ENCODE measurements at places on chromosomes 13 and 19.

DNA sequence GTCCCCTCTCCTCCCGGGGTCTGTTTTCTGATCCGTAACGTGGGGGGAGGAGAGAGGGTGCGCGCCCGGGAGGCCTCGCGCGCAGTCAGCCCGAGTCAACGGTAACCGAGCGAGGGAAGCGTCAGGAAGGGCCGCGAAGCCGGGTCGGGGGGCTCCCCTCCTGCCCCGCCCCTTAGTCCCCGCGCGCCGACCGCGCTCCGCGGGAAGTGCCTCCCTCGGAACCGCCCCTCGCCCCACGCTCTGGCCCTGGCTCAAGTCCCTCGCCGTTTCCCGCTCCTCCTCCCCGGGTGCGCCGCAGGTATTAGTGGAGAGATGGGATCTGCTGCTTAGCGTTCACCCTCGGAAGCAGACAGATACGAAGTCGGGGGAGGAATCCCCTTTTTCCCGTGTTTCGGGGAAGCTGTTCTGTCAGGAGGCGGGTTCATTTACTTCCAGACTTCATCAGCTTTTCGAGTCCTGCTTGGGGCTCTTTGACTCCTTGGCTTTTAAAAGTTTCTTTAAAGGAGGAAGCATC, 770 bp downstream of the HNRNPM start:
- DNase-seq: no peak

GRCh38 chr13:51153527-51153926, 42.5 kb upstream of the C13orf42 start:
- DNase-seq: no peak

GRCh38 chr13:103039183-103039582, 27.0 kb downstream of the SLC10A2 start:
- DNase-seq: no peak

- no peak for DNase-seq
These were observed 1.4 kb downstream of the BRD4 start for GRCh38 chr19:15330801-15331418.

DNA sequence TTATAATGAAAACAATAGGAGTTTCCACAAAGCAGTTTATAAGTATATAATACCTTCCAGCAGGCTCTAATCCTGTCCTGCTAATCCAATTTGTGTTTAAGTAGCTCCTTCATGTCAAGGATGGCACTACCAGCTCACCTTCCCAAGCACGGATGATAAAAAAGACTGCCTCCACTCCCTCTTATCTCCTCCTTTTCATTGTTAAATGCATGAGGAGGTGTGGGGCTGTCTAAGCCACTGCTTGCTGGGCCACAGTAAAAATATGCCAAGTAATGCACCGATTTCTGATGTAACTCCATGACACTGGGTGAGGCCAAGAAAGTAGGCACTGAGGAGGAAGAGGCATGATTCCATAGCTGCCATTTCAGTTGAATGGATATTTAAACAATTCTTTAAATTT, 193.1 kb downstream of the ZIC5 start:
- no peak for DNase-seq

DNA sequence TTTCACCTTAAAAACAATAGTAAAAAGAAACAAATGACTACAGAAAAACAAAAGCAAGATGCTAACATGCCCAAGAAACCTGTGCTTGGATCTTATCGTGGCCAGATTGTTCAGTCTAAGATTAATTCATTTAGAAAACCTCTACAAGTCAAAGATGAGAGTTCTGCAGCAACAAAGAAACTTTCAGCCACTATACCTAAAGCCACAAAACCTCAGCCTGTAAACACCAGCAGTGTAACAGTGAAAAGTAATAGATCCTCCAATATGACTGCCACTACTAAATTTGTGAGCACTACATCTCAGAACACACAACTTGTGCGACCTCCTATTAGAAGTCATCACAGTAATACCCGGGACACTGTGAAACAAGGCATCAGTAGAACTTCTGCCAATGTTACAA, 6.0 kb downstream of the CKAP2 start:
- no peak for DNase-seq

DNA sequence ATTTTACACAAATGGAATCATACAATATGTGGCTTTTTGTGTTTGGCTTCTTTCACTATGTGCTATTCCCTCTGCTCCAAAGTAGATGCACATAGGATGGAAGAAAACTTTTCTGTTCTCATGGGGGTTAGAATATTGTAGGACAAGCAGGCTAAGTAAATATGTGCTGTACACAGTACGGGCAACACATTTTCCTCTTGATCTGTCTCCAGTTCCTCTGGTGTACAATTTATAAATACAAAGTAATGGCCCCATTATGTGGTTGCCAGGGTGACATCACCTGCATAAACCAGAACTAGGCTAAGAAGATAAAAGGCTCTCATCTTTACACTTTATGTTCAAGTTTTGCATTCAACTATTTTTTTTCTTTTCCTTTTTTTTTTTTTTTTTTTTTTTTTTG, 41.0 kb upstream of the SOX21 start:
- DNase-seq: peak; percentile 79

GRCh38 chr13:110450016-110450900, 111.3 kb downstream of the RAB20 start:
- DNase-seq: no peak

- DNase-seq: no peak
These were observed 20.9 kb downstream of the VAV1 start for GRCh38 chr19:6793411-6793810.

- DNase-seq: no peak
These were observed 40.5 kb upstream of the GAS6 start for GRCh38 chr13:113904411-113904810.

GRCh38 chr19:13396250-13397080, 109.8 kb downstream of the CACNA1A start:
- DNase-seq: no peak

DNA sequence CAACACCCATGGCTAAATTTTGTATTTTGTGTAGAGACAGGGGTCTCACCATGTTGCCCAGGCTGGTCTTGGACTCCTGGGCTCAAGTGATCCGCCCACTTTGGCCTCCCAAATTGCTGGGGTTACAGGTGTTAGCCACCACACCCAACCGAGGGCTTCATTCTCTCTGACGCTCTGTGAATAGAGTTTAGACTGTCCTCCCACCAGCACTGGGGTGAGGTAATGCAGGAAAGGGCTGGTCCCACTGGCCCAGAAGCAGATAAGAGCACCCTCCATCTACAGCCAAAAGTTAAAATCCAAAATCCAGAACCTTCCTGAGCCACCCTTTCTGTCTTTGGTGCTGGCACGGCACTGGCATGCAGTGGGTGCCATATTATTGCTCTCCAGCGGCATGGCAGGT, 31.8 kb upstream of the HOMER3 start:
- no peak for DNase-seq

DNA sequence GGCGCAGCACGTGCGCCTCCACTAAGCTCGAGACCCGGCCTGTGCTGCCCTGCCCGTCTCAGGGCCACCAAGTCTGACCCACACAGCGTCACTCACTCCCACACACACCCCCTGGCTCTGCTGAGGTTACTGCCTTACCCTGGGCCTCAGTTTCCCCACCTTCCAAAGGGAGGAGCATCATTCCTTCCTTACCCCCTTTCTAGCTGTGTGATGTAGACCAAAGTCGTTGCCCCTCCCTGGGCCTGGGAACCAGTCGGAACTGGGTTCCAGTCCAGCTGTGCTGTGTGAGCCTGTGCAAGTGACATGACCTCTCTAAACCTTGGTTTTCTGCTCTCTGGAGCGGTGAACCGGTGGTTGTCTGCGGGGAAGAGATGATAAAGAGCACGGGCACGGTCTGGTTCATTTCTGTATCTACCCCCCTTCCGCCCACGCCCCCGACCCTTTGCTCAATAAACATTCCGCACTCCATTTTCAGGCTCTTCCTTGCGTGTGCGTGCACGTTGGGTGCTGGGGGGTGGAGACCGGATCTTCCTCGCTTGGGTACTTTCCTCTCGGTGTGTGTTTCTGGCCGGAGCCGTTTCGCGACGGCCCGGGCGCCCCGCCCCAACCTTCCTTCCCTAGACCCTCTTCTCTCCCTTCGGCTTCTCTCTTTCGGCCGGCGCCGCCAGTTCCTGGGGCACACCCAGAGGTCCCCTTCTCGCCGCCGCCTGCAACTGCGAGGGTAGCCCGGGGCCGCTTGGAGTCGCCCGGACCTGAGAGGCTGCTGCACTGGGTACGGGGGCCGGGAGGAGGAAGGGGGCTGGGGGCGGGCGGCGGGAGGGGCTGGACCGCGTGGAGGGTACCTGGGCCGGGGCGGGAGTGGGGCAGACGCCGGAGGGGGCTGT, at the start of gene ZNF581:
Gene ZNF581 (plus strand): TSS at position 647 of the 884 bp plus-strand sequence. CDS start 923 bp downstream, outside the sequence.
- DNase-seq: peak; percentile 65

DNA sequence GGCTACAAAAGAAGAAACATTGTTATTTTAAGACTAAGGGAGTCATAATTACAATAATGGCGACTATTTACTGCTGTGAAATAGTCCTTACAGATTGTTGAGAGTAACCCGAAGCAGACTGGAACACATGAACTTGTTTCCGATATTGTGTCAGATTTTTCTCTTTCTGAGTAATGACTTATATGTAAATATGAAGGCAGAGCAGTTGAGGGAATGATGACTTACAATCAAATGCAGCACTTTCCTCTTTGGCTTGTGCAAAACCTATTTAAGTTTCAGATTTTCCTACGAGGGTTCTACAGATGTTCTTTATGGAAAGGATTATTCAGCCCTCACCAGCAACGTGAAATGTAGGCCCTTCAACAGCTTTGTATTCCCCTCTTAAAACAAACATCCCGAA, 198.6 kb downstream of the RGCC start:
- DNase-seq: no peak

GRCh38 chr13:110218581-110219201, 88.3 kb downstream of the COL4A1 start:
- no peak for DNase-seq

GRCh38 chr13:96203471-96203870, 113.6 kb downstream of the HS6ST3 start:
- no peak for DNase-seq

DNA sequence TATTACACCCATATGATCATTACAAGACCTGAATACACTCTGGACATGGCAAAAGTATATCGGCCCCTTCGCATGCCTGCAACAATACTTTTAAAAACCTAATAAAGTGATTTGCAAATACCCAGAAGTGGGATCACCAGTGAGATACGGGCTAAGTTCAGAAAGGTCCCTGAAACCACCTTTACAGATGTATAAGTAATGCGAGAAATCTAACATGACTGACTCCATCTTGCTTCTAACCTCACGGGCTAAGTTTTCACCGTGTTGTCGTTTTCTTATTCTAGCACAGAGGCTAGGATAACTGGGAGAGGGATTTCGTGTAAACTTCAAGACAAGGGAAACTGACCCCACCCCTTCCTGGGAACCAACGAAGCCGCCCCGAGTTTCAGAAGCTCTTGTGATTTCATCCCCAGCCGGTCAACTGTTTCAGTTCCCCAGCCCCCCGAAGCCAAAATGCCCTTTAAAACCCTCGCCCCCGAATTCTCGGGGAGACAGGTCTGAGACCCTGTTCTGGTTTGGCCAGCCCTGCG, 703 bp downstream of the NEK3 start:
- peak; percentile 10 for DNase-seq

DNA sequence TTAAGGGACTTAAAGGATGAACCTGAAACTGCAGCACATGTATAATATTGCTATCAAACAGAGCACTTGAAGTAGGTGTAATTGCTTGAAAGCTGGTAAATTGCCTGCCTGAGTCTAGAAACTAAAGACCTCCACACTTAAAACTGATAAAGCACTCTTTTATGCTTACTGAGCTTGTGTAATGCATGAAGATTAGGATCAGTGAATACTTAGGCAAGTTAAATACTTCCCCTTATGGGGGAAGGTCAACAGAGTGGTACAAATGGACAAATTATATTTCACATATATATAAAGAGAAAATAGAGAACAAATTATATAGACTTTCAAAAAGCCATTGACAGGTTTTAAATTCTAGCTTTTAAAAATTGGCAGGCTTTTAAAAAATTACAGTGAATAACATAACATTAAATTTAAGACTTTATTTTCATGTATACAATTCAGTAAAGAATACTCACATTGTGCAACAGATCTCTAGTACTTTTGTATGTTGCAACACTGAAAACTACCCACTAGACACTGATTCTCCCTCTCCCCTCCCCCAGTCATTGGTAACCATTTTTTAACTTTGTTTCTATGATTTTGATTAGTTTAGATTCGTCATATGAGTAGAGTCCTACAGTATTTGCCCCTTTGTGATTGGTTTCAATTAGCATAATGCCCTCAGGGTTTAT, 23.9 kb downstream of the PIBF1 start:
- no peak for DNase-seq

DNA sequence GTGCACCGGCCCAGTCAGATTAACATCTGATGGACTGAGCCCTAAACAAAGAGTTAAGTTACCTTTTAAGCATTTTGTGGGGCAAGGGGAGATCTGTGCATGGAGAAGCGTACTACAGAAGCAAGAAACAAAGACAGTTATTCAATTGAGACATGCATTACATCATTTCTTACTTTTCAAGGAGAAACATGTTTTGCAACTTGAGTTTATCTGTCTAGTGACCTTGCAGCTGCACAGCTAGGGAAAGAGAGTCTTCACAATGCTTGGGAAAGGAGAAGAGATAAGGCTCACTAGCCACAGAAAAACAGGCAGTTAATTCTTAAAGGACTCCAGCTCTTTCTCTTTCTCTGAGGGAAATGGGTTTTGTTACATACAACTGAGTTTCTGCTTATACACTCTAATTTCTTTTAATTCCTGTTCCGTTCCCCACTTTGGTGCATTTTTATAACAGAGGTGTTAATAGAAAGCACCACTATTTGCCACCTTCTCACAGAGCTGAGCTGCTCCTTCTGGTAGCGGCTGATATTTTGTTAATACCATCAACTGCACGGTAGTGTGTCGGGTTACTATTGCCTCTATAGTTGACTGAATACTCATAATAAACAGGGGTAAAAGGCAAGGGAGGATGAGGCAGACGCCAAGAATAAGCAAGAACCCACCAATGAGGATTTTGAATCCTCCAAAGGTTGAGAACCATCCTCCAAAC, 55.9 kb downstream of the ZNF431 start:
- no peak for DNase-seq

DNA sequence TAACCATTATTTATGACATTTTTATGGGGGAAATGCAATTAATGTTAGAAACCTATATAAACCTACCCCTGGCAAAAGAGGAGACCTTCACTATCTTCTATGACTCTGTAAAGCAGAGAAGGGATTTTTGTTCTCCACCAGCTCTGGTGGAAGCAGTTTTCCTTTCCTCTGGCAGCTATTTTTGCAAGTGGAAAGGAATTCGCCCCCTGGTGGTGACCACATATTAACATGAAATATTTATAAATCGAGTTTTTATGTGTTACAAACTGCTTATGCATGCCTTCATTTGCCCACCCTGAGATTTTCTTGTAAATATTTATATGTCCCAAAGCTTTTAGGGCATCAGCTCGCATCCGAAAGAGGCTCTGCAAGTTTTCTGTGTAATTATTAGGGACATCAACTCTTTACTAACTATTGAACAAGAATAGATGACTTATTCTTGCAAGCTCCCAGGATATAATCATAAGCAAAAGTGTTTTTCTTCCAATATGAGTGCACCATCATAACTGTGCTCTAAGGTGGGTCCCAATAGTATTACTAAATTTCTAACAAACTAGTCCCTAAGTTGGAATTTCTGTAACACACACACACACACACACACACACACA, 62.4 kb downstream of the SERTM1 start:
- peak; percentile 53 for DNase-seq

All from NCI-H748 treated with DMSO at 0.1 percent for 48 hours (cell line).